ENCODE measurements at places on chromosomes 3 and 15.

DNA sequence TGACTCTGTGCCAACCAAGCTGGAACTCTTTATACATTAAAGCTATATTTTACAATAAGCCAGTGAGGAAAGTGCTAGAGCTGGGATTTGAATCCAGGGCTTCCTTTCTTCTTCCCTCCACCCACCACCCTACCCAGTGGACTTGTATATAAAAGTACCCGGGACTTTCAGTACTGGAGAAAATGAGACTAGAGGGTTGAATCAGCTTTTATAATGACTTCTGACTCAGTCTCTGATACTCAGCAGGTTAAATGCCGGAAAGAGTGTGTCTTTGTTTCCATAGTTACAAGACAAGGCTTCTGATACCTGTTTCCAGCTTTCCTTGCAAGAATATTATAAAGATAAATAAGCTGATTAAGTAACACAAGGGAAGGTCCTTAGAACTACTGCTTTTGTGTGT lies 80.9 kb downstream of the FRMD4B start:
- no peak for DNase-seq

- no peak for DNase-seq
Measured at GRCh38 chr15:39447881-39448280, 133.0 kb upstream of the THBS1 start.

GRCh38 chr3:60158035-60158434 lies 1093.2 kb downstream of the FHIT start:
- no peak for DNase-seq

DNA sequence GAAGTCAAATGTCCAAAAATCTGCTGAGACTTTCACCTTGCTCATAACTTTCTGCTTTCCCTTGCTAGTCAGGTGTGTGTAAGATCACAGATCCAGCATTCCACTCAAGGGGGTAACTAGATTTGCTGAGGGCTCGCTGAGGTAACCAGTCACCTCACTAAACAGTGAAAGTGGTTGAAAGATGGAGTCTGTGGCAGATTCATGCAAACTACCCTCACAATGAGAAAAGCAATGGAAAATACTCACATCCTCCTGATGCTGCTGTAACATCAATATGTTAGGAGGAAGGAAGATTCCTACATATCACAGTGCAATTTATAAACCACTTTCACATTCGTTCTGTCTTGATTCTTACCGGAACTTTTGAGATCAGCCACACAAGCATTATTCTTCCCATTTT lies 174.3 kb upstream of the BCL6 start:
- DNase-seq = no peak

GRCh38 chr3:169278667-169279066 lies 384.8 kb downstream of the MECOM start:
- no peak for DNase-seq

- no peak for DNase-seq
Measured at GRCh38 chr3:100216713-100217112, 44.1 kb upstream of the TBC1D23 start.

DNA sequence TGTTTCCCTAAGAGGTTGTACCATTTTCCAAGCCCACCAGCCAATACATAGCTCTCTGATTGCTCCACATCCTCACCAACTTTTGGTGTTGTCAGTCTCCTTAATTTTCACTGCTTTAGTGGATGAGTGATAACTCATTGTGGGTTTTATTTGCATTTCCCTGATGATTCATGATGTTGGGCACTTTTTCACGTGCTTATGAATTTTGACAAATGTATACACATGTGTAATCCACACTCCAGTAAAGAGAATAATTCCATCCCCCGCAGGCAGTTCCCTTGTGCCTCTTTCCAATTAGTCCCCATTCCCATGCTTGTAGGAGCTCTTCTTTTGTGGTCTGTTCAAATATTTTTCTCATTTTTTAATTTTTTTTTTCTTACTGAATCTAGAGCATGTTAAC lies 52.4 kb downstream of the ANP32A start:
- DNase-seq = no peak

- DNase-seq = no peak
Measured at GRCh38 chr3:4097801-4098200, 205.4 kb upstream of the SETMAR start.

- peak; percentile 50 for DNase-seq
Measured at GRCh38 chr3:33278163-33278562, 921 bp downstream of the FBXL2 start.

- peak; percentile 14 for DNase-seq
Measured at GRCh38 chr15:81485806-81486205, 111.8 kb upstream of the TMC3 start.

DNA sequence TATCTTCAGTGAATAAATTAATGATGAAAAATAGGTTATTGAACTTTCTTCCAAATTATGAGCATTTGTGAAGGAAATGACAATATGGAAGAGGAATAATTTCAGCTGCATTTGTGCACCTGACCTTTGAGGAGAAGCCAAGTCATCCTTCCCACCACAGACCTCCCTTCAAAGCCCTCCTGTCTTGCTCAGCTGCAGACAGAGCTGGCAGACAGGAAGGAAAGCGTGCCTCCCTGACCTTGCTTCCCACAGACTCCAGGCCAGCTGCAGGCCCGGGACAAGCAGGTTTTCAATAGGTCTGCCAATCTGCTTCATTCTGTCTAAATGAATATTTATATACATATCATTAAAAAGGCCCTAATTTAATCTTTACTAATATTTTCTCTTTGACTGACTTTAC lies 152.9 kb upstream of the RBMS3 start:
- no peak for DNase-seq

DNA sequence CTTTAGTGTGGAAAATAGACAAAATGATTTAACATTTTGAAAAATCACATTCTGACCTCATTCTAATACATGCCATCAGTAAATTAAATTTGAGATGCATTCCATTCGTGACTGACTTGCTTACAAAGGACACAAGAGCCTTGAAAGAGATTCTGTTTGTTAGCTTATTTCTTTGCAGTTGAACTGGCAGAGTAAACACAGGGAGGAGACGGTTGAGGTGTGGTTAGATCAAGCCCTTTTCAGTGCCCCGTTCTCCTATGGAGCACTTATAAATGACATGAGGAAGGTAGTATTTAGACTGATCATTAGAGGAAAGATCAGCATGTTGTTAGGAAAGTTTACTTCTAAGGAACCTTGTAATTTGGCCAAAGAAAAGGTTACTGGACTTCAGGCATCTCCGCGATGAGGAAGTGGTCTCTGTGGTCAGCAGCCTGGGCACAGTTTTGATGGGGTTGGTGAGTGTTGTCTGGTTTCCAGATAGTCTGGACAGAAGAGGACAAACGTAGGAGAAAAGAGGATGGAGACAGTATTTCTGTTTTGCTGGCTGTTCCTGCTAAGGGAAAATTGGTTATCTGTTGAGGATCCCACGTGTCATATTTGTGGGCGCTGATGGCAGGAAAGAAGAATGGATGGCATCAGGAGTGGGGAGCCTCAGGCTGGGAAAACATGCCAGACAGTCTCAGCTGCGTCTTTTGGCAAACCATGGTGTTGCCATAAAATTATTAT lies 328.9 kb upstream of the TBL1XR1 start:
- no peak for DNase-seq

DNA sequence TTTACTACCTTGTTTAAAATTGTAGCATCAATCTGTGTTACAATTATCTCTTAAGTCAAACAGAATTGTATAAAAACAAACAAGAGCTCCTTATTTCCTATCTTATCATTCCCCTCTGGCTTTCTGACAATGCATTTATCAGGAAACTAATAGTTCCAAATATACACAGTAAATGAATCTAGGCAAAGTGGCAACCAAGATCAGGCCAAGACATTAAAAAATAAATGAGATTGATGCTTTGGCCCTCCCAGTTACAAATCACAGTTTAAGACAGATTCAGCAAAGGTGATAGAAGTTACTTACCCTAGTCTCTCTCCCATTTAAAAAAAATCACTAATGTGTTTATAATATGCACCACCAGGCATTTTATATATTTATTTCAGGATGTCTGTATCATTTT lies 236.7 kb downstream of the EPHA3 start:
- DNase-seq = no peak

DNA sequence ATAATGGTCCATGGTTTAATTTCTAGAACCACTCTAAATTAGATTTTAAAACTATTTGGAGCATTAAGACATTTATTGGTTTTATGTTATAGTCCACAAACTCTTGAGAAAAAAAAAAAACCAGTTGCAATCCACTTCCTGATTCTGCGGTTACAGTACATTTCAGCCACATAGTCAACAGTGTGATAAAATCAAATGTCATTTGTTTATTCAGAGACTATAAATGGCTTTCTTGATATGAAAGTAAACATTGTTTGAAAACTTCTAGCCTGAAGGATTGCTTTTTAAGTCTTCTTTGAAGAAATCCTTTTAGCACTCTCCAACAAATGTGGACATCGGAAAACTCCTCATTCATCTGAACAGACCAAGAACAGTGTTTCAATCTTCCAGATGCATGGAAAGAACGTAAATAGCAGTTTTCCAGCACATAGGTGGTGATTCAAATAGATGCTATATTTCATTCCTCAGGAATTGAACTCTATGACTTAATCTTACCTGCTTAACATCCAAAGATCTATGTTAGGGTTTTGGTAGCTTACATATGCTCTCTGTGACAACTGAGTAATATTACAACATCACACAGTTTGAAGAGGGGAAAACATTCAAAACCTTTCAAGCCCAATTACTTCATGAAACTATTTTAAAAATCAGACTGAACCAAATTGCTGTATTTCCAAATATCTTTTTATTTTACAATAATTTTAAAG lies 87.8 kb upstream of the UBE2E2 start:
- DNase-seq = no peak

DNA sequence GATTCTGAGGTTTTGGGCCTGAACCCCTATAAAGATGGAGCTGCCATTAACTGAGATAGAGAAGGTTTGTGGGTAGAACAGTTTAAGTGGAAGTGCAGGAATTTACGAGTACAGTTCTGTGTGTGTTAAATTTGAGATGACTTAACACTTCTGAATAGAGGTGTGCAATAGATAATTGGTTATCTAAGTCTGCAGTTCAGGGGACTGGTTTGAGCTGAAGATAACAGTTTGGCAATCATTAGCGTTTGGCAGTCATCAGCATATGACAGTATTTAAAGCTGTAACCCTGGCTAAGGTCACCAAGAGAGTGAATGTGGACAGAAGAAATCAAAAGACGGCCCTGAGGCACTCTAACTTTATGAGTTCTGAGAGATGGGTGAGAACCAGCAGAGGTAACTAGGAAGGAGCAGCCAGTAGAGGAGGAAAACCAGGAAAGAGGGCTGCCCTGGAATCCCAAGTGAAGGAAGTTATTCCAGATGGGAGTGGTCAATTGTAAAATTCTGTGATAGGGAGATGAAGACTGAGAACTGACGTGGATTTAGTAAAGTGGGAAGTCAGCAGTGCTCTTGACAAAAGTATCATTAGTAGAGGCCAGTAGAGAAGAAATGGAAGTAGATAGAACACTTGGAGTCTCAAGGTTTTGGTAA lies 8.1 kb downstream of the MYNN start:
- no peak for DNase-seq

- no peak for DNase-seq
Measured at GRCh38 chr3:195755791-195756676, 35.3 kb downstream of the MUC20 start.

DNA sequence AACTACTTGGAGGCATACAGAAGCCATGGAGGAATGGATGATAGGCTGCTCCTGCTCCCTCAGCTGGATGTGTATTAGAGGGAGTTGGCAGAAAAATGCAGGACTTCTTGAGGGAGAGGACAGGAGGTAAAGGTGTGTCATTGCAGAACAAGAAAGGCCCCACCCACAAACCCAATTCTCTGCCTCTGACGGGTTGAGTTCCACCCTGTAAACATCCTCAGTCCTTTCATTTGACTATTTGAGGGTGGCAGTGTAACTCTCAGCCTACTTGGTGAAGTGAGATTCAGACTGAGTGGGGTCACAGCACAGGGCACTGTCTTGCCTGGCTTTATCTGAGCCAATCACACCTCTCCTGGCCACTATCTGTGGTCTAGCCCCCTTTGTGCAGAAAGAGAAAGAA lies at the start of gene TPRG1:
TSS of gene TPRG1 (plus strand) at position 265 of the 400 bp plus-strand sequence. CDS start 35,414 bp downstream, outside the sequence.
- DNase-seq = no peak

GRCh38 chr3:140094487-140094886 lies 159.5 kb downstream of the CLSTN2 start:
- DNase-seq = no peak

DNA sequence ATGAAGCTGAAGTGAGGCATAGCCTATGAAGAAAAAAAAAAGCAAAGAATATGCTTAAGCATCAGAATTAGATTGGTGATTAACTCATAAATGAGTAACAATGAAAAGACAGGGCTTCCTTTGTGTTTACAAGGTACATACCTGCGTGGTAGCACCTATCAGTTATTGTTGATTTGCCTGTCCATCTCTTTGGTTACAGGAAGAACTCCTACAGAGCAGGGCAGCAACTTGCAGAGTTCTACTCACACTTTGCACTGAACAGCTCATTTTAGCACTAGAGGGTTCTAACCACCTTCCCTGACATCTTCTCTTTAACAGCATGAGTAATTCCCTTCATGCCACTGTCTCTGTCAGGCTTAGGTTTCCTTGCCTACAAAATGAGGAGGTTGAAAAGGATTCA lies 166.0 kb downstream of the DPH6 start:
- DNase-seq = no peak

Data from NCI-H2171 (cell line).